ENCODE measurements at places on chromosomes 5 and 9. TPM values are rescaled to one million over a fixed set of nuclear protein-coding genes. Genes with fewer than 3 reads are reported as not detected.

IL9 gene
- total RNA-seq: not detected

DND1 gene
- 1.9 TPM for total RNA-seq

STKLD1 gene
- total RNA-seq: 1.0 TPM

ZNF483 gene
- 28.5 TPM for total RNA-seq
